Left colon (tissue), 2 donors: ENCODE measurements at places on chromosomes 12 and 14. TPM values are rescaled to one million over a fixed set of nuclear protein-coding genes. Genes with fewer than 3 reads are reported as not detected.

DNA sequence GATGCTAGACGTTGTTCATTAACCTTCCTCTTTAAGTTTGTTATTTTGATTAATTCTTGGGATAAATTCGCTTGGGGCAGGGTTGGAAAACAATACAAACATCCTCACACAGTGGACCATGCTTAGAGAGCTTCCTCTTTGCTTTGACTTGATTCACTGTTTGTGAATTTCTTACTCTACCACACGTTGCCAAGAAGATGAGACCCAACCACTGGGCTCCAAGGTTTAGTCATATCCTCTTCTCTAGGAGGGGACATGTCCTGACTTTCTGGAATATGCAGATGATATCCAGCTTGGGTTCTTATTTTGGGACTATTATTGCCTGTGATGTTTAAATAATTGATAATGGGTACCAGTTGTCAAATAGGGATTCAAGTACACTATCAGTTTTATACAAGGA, 428.2 kb downstream of the ATP23 start:
- no peak for DNase-seq

The APOF gene
- not detected for total RNA-seq

GRCh38 chr12:38391007-38391406, 74.4 kb downstream of the ALG10B start:
- no peak for DNase-seq

DNA sequence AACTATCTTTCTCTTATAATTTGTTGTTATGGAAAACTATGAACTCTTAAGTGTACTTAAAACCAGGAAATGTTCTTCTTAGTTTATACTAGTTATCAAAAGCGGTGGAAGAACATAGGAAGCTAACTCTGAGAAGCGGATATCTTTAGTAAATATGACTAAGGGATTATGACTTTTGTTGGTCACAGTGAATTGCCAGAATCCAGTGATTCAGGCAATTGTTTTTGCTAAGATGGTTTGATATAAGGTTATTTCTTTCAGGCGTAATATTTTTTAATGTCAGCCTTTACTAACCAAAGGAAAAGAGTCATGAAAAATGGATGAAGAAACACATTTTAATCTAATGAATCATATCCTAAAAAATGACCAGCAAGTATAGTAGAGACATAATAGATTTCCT, 473.5 kb downstream of the FOXG1 start:
- DNase-seq: no peak

- no peak for DNase-seq
These were observed 152.2 kb upstream of the BMP4 start for GRCh38 chr14:54108481-54109471.

DNA sequence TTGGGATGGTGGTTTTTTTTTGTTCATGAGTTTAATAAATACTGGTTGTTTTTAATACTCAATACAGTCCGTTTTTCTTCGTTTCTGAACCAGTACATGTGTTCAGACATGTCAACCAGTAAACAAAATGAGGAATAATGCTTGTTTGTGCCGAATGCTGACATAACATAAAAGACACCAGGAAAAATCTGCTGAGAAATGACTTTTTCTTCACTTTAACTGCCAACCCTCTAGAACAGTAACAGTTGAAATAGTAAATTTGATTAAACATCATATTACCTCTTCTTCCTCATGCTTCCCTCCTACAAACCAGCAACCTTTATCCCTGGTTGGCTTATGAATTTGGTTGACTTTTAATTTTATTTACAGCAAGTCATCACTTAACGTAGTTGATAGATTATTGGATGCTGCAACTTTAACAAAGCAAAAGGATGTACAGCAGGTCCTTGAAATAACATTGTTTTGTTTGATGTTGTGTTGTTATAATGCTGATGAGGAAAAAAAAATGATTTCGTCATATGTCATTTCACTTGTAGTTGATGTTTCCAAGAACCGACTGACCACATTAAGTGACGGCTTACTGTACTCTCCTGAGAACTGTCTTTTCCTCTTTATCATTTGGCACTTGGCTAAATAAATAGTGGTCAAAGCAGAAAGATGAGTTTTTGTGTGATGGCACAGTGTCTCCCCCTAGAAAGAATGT, 340.5 kb downstream of the TMTC2 start:
- DNase-seq: no peak

DNA sequence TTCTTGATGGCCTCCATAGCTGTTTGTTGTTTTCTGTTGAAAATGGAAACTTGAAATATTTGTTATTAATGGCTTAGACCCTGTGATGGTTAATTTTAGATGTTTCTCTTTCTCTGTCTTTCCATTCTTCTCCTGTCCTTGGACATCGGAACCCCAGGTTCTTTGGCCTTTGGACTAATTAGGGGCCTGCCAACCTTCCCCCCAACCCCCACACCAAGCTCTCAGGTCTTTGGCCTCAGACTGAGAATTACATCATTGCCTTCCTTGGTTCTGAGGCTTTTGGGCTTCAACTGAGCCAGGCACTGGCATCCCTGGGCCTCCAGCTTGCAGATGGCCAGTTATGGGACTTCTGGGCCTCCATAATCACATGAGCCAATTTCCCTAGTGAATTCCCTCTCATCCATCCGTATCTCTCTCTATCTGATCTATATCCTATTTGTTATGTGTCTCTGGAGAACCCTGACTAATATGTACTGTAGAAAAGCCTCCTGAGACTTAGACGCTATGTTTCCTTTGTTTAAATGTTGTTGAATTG, 71.6 kb downstream of the FGD4 start:
- no peak for DNase-seq

- no peak for DNase-seq
These were observed 35.1 kb upstream of the BMAL2 start for GRCh38 chr12:27297566-27297965.

The AICDA gene
- not detected for total RNA-seq

The C1S gene
- total RNA-seq: 109 TPM

- no peak for DNase-seq
These were observed 42.7 kb downstream of the RIN3 start for GRCh38 chr14:92556255-92556741.

DNA sequence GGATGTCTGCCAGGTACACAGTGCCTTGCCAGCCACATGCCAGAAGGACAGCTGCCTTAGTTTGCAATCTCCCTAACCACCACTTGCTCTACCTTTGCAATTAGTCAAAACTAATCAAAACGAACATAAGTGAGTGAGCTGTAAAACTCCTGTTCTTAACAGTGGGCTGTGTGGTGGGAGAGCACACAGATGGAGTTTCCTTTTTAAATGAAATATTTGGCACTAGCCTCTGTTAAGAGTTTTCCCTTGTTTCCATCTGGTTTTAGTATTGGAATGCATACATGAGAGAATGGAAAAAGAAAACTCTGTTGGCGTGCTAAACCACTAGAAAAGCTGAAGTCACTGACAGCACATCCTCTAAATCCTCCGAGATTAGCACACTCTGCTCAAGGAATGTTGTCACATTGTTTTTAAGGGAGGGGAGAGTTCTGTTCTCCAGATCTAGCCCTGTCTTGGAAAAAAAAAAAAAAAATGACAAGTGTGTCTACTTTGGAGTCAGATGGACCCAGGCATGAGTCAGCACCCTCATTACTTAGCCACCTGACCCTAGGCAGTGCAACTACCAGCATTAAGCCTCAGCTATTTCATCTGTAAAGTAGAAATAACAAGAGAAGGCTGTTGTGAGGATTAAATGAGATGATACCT, 83.9 kb downstream of the STXBP6 start:
- peak; percentile 46 for DNase-seq

DNA sequence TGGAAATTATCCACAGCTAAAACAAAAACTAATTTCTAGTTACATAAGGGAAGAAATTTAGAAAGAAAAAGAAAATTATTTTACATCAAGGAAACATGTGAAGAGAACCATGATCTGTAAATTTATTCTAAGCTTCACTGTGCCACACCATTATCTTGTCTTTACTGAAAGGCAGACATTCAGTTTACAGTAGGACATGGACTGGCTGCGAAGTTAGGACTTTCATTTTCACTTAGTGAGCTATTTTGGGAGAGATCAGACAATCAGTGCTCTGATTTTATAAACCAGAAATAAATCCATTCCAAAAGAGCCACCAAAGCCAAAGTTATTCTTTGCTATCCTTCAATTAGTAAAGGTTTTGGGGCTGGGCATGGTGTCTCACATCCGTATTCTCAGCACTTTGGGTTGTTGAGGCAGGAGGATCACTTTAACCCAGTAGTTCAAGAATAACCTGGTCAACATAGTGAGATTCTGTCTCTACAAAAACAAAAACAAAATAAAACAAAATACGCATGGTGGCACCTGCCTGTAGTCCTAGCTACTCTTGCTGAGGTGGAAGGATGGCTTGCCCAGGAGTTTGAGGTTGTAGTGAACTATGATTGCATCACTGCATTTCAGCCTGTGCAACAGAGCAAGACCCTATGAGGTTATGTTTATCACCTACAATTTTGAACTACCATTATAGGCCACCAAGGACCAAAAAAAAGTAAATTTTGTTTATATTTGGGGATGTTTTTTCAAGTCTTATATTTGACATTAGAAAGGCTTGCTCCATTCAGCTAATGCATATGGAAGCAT, 1084.8 kb upstream of the ATXN7L3B start:
- no peak for DNase-seq

DNA sequence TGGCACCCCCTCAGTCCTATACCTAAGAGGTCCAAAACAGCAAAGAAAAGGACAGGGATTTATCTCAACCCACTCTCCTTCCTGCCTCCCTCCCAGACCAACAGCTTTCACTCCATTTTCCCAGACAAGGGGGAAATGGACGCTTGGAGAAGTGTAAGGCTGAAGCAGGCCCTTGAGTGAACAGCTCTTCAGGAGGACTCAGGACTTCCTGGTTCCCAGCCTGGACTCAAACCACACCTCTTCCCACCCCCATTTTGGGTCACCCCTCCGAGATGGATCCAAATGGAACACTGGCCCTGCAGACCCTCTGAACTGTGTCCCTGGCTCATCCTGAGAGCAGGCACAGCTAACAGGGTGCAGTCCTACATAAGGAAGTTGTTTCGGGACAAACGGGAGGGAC, 2.7 kb downstream of the KMT2D start:
- DNase-seq: no peak

GRCh38 chr12:68349220-68349621, 17.1 kb upstream of the MDM1 start:
- DNase-seq: no peak

GRCh38 chr12:6978611-6979011, 7.9 kb downstream of the EMG1 start:
- no peak for DNase-seq

GRCh38 chr12:58576081-58576480, 344.2 kb downstream of the LRIG3 start:
- DNase-seq: no peak

DNA sequence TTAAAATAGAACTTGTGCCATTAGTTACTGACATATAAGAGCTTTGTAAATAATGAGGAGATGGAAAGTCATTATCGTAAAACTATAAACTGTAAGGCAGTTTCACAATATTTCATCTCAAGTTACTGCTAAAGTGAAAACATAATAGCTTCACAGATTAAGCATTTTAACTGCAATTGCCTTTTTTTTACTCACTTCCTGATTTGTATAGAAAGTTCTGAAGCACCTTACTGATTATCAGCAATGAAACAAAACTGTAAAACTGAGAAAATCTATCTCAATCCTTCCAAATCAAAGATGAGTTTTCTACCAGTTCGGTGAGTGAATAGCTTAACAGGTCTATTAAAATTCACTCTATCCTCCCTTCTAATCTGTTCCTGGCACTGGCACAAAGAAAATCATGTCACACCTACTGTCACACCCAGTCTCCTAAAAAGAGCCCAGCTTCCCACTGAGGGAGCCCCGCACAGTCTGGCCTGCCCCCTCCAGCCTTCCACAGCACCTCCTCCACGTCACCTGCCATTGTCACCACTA, 161.4 kb upstream of the ABCD2 start:
- peak; percentile 8 for DNase-seq

- no peak for DNase-seq
These were observed 306.3 kb downstream of the ATP23 start for GRCh38 chr12:58247633-58248032.

DNA sequence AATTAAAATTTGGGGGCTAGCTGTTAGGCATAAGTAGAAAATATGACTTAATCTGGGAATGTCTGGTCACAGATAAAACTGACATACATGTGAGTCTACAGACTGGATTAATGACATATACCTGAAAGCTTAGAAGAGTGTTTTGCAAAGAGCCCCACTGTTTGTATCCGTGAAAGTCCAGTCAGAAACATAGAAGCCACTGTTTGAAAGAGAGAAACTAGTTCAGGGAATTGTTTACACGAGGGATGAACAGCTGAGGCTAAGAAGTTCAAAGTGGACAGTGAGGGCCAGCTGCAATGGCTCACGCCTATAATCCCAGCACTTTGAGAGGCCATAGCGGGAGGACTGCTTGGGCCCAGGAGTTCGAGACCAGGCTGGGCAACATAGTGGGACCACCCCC, 36.2 kb upstream of the SGPP1 start:
- DNase-seq: no peak

- DNase-seq: no peak
These were observed 113.9 kb downstream of the AEBP2 start for GRCh38 chr12:19553175-19553574.

- DNase-seq: no peak
These were observed 42.7 kb upstream of the ALX1 start for GRCh38 chr12:85237327-85237726.

The HOXC9 gene
- not detected for total RNA-seq

- DNase-seq: no peak
These were observed 212.1 kb upstream of the RTL1 start for GRCh38 chr14:101115652-101116051.

DNA sequence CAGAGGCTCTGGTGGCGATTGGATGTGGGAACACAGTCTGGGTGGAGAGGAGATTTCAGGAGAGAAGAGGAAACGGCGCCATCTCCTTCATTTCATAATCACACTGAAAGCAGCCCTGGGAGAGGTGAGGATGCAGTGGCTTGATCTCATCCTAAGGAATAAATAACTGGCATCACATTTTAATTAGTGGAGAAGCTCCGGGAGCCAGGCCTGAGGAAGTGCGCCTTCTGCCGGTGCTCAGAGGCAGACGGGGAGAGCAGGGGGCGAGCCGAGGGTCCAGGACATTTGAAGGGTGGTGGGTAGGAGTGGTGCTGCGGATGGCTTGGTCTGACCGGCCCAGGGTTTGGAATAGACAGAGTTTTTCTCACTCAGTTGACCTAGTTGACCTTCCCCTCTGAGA, 265.0 kb downstream of the CACNA1C start:
- no peak for DNase-seq

DNA sequence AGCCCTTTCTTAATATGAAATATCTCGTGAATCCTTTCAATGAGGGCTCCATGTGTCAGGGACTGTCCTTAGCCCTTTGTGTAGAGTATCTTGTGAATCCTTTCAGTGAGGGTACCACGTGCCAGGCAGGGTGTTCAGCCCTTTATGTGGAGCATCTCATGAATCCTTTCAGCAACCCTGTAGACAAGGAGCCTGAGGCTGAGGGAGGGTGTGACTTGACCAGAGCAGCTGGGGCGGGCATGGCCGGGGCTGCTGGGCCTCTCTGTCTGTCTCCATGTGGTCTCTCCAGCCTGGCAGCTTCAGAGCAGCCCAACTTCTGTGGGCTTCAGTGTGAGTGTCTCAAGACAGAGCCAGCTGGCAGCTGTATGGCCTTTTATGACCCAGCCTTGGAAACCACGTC, 140.2 kb downstream of the AACS start:
- DNase-seq: no peak
